ENCODE measurements at places on chromosomes 1 and 21.
A peak's percentile ranks its signal among the peaks of the same experiment; 100 is the strongest.

DNA sequence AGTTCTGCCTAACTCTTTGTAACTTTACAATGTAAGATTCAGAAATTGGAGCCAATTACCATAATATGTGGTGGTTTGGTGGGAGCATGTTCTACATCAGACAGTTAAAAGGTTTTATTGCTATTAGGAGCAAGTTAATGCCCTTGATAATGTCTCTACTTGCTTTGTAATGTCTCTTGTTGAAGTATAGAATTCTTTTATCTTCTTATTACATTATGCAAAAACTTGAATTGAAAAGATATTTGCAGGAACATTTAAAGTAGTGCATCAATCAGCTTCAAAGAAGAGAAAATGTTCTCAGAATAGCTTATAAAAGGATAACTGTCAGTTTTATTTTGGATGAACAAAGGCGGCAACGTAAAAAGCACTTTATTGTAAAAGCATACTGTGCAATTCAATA, 77.8 kb downstream of the RWDD3 start:
- no peak for DNase-seq

DNA sequence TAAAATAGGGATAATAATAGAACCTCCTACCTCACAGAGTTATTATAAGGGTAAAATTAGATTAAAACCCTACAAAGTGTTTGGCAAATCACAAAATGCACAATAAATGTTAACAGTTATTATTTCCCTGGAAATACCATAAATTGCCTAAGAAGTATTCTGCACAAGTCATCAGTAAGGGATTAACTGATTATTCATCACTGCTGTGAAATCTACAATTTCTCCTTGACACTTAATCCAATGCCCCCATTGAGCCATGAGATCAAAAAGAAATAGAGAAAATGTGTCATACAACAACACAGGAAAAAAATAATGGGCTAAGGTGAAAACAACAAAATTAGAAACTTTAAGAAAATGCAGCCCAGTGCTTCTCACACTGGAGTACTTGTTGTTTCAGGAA, 6.7 kb upstream of the SEC16B start:
- peak; percentile 70 for DNase-seq

DNA sequence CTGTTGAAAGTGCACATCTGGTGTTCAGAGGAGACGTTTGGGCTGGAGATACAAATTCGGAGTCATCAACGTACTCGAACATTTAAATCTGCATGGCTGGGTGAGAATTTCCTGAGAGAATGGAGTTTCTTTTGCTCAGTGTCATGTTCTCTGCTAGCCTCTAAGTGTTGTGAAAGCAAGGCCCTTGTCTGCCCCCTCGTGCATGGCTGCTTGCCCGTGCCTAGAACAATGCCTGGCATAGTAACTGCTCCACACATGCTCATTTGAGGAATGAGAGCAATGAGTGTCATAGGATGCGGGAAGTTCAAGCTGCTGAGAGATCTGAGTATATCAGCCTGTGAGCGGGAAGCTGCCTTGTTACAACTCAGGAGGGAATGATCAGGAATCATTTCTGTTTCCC, 171.1 kb upstream of the CSF3R start:
- no peak for DNase-seq

DNA sequence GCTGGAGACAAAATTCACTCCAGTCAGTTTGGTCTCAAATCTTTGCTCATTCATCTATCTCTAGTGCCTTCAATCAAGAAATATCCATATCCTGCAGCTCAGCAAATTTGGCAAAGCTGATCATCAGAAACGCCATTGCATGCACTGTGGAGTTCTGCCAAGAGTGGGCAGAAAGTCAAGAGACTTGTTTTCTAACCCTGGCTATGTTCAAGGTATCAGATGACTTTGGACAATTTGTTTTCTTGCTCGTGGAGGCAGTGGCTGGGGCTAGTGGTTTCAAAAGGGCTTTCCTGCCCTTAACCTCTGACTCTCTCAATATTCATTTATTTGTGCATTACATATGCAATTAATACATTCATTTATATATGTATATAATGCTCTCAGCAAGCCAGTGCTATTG, 12.8 kb upstream of the LRRC52 start:
- no peak for DNase-seq

DNA sequence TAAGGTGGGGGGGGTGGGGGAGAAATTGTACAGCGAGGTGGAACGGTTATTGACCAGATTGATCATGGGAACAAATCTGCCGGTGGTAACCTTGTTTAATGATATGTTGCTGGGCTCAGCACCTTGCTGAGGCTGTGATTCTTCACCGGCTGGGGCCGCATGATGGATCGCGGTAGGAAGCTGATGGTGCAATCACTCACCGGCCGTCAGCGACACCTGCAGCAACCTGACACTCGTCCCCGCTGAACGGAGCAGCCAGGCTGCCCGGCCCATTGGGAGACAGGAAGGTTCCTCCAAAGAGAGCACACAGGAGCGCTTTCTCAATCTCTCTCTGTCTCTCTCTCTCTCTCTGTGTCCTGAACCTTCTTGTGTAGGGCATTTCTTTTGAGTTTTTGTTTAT, 128.5 kb upstream of the RRP15 start:
- DNase-seq = peak; percentile 6

GRCh38 chr1:165928075-165928731, 100.8 kb downstream of the UCK2 start:
- peak; percentile 75 for DNase-seq

- peak; percentile 73 for DNase-seq
Measured at GRCh38 chr1:16009030-16009460, 5.0 kb downstream of the SRARP start.

- no peak for DNase-seq
Measured at GRCh38 chr1:91806769-91807700, 78.9 kb downstream of the TGFBR3 start.

GRCh38 chr1:30476476-30476875, 246.9 kb downstream of the MATN1 start:
- DNase-seq = no peak

DNA sequence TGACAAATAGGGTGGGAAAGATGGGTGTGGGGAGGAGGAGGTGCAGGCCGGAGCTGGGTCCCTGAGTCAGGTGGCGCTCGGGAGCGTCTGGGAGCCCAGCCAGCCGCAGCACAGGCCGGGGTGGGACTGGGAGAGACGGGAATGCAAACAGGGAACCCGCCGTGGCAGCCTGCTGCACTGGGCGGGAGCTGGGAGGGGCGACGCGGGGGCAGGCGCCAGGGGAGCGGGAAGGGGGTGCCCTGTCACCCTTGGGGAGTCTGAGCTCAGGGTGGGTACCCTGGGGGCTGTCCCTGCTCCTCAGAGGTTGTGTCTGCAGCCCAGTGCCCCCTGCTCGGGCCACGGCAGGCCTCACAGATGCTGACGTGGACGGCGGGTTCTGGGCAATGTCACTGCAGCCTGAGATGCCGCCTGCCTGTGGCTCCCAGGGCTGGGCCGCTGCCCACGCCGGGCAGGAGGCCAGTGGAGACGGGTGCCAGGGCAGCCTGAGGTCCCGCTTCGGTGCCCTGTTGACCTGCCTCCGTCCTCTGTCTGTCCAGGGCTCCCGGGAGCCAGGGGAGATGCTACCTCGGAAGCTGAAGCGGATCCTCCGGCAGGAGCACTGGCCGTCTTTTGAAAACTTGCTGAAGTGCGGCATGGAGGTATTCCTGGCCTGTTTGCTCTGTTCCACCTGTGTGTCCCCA, 16.6 kb upstream of the LRRC3 start:
- DNase-seq = no peak

DNA sequence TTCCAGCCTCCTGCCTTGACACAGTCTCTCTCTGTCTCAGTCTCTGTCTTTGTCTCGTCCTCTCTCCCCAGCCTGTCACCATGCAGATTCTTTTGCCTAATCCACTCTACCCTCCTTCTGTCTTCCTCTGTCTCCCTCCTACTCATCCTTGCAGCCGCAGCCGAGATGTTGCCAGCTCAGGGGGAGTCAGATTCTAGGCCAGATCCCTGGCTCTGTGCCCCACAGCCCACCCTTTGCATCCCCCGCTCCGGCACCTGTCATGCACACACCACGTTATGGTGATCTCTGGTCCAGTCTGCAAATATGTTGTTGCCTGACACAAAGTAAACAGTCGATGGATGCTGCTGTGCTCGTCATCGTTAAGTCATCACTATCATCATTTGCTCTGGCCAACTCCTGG, 35.5 kb upstream of the IGSF21 start:
- DNase-seq = no peak

GRCh38 chr1:47412437-47412836, 3.6 kb upstream of the FOXE3 start:
- no peak for DNase-seq

GRCh38 chr1:9238550-9238949, 4.0 kb downstream of the H6PD start:
- DNase-seq = no peak

DNA sequence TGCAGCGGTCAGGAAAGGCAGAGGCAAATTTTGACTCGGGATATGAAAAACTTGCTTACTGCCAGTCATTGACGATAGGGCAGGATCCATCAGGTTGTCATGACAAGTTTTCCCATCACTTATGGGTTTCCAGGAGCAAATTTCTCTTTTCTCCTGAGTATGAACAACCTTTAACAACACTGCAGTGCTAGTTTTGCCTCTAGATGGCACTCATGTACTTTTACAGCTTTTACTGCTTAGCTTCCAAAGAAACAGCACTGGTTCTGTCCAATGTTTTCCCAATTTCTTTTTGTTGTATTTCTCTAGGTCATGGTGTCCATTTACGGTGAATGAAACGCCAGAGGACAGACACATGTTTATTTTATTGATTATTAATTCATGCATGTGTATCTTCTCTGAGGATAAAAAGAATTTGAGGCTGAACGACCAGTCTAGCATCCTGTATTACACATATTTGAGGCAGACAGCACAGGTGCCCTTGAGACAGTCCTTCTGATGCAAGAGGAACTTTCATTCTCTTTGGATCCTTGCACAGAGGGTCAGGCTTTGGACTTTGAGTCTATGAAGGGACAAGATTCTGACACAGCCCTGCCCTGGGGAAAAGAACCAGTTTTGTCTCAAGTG, 112.3 kb upstream of the TRABD2B start:
- peak; percentile 66 for DNase-seq

GRCh38 chr1:155976062-155976912, 2.1 kb downstream of the ARHGEF2 start:
- peak; percentile 48 for DNase-seq

DNA sequence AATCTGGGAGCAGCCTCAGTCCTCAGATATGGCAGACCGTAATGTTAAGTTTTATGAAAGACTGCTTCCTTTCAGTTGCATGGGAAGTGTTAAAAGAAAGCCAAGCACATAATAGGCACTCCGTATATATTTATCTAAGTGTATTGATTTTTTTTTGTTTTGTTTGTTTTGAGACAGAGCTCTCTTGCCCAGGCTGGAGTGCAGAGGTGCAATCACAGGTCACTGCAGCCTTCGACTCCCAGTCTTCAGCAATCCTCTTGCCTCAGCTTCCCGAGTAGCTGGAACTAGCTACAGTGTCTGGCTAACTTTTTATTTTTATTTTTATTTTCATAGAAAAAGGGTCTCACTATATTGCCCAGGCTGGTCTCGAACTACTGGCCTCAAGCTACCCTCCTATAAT, 341.8 kb downstream of the USH2A start:
- no peak for DNase-seq

GRCh38 chr21:44805226-44805625, 3.6 kb upstream of the UBE2G2 start:
- no peak for DNase-seq

GRCh38 chr1:158924677-158925076, 6.7 kb upstream of the PYHIN1 start:
- no peak for DNase-seq

DNA sequence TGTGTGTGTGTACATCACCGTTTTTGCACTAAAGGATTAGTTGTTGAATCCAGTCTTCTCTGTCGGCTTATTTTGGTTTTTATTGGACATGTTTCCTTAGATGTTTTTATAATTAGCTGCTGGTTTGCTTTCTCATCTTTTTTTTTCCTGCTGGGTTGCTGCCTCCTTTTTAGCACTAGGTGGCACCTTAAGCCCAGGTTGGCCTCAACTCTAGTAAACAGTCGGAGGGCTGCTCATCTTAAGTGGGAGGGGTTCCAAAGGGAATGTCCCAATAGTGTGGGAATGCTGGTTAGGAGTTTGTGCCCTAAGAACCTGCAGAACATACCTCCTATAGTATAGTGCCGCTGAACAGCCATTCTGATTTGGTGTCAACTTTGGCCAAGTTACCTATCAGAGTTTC, 570.1 kb upstream of the CXADR start:
- peak; percentile 23 for DNase-seq

GRCh38 chr1:155052439-155053395, 1.6 kb downstream of the ADAM15 start:
- DNase-seq = peak; percentile 27

GRCh38 chr1:28956038-28956464, 41.7 kb downstream of the EPB41 start:
- DNase-seq = peak; percentile 21

DNA sequence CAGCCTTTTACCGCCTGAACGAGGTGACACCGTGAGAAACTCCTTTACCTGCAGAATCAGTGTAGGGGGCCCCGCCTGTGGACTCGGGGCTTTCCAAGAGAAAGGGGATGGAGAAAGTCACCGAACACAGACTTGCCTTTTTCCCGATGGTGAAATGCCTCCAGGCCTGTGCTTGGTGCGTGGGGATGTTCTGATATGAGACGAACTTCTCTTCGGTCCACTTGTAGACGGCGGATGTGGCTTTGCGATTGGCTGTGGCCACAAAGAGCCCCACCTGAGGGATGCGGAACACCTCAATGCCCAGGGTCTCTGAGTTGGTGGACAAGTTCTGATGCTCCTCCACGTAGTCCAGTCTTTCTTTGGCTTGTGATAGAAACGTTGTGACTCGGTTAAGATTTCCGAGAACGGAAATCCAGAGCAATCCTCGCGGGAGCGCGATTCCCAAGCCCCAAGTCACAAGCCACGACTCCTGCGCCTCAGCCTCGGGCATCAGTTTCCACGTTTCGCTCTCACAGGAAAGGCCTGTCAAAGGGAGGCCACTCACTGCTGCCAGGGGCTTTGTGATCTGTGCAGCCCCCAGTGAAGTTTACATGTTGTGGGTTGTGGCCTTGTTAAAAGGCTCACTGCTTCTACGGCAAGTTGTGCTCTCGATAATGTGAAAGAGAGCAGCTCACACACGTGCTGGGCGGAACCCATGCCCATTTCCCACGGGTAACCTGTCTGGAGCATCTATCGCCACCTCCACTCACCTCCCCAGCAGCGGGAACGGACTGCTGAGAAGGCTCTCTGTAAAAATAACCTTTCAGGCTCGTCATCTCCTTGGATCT, 12.6 kb downstream of the KRTAP10-1 start:
- no peak for DNase-seq
